Epithelial cell of esophagus (primary cell): ENCODE measurements at places on chromosomes 16 and 17.

DNA sequence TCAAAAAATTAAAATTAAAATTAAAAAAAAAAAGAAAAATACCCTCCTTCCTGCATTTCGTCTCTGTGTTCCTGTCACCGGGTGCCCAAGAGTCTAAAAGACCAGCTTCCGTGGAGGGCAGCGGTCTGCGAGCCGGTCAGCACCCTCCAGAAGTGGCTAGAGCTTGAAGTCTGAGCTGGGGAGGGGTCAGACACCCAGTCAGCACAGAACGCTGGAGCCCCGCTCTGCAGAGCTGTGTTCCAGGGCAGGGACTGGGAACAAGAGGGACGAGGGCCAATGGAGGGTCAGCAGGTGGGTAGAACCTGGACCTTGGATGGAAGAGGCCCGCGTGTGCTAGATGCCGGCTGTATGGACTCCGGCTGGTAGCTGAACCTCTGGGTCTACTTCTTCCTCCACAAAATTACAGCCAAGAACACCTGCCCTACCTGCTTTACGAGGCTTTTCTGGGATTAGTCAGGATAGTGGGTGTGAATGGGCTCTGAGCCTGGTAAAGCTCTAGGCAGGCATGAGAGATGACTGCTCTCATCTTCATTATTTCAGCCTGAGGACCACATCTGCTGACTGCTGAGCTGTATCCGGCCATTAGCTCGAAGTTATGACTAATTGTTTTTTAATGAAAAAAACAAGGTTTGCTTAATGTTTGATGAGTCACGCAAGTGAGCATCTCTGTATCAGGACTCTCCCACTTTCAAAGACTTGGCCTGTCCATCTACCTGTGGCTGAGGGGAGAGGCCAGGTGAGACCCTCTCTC, 5.9 kb downstream of the TRPV1 start:
- peak; percentile 98 for DNase-seq

- no peak for DNase-seq
These were observed 3.5 kb downstream of the ATP2A3 start for GRCh38 chr17:3960764-3961163.

GRCh38 chr17:57677858-57678257, 67.2 kb downstream of the CCDC182 start:
- no peak for DNase-seq

DNA sequence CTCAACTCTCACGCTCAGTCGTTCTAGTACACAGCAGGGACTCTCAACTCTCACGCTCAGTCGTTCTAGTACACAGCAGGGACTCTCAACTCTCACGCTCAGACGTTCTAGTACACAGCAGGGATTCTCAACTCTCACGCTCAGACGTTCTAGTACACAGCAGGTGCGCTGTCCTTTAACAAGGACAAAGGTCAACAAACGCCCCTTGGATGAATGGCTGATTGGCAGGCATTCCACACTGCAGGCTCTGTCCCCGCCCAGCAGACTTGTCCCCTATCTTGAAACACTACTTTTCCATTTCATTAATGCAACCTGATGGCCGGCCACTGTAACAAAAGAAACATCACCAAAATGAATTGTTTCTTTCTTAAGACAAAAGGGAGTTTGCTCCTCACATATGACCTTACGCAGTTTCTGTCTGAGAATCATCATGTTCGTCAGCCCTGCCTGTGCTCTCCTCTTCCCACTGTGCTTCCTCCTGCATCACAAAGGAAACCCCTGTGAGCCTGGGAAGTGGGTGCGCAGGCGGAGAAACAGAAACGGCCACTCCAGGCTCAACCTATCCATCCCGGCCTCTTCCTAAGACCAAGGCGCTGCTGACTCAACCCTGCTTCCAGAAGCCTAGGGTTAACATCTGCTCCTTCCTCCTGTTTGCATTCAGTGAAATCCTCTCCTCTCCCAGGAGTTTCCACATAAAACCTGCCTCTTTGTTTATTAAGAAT, 59.8 kb downstream of the ANKRD11 start:
- DNase-seq = no peak

GRCh38 chr16:81551821-81552304, 107.3 kb downstream of the CMIP start:
- no peak for DNase-seq
